ENCODE measurements at places on chromosomes 5 and 9.

DNA sequence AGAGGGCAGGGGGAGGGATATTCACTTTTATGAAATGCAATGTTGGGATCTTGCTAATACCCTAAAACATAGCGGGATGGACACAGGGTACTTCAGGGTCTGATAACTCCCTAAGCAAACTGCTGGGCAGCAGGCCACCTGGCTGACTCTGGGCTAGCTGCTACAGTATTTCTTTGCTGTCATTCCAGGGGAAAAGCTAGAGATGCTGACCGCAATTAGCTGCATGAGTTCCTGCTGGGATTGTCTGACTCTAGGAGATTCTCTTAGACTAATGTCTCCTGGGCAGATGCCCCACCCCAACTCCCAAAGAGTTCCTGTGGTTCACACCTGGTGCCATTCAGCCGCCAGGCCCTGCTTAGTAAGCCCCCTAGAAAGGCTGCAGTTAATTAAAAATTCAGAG is 69.9 kb downstream of the PSAT1 start:
- no peak for DNase-seq

DNA sequence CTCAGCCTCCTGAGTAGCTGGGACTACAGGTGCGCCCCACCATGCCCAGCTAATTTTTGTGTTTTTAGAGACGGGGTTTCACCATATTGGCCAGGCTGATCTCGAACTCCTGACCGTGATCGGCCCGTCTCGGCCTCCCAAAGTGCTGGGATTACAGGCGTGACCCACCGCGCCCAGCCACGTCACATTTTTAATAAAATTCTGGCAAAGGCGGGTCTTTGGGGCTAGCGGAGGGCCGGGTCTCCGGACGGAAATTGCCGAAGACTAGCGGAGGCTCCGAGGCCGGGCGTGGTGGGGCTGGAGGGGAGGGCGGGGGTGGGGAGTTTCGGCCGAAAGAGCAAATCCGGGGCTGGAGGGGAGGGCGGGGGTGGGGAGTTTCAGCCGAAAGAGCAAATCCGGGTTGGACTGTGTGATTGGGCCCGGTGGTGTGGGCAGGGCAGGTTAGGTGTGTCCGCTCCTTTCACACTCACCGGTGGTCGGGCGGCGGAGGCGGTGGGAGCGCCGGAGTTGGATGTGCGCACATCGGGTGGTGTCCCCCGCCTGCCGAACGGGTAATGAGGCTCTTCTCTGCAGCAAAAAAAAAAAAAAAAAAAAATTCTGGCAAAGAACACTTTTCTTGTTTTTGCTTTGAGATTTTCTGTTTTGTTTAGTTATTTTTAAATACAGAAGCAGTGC is 27.1 kb downstream of the RUFY1 start:
- DNase-seq = no peak

DNA sequence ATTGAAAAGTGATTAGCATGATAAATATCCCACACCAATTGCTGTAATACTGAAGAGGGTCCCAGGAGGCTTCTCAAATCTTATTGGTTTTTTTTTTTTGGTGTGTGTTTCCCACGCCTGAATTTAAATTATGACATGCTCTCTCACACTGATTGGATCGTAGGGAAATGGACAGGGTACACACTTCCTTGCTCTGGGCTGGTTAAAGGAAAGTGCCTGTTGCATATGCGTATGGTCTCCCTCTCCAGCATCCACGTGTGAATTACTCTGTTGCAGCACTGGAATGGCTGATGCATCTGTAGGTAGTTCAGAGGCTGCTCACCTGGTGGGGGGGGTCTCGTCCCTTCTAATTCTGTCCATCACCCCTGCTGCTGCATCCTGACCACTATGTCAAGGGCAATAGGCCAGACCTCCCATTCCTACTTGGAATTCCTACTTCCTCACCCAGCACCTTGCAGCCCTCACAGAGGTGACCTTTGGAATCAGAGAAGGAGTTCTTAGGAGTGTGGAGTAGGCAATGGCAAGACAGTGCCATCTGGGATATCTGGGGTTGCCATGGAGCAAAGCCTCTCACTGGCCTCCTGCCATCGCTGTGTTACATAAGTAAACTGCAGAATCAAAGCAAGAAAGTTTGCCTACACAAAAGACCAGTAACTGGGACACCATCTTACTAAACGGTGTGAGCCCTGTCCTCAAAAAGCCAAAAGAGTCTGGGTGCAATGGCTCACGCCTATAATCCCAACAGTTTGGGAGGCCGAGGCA is 71.4 kb upstream of the FBXW11 start:
- no peak for DNase-seq

GRCh38 chr5:173730632-173731298 is 114.3 kb upstream of the BOD1 start:
- no peak for DNase-seq

DNA sequence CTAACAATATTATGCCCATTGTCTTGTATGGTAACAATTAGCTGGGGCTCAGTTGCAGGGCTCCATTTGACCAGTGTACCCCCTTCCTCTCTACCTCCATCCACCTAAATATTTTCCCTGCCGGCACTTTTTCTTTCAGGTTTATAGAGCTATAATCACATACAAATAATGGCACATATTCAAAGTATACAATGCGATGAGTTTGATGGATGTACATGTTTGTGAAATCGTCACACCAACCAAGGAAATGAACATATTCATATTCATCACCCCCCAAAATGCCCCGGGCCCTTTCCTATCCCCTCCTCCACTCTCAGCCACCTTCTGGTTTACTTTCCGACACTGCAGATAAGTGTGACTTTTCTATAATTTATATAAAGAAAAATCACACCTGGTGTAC is 351.5 kb downstream of the GADD45G start:
- DNase-seq = no peak

GRCh38 chr5:21140987-21141386 is 1153.0 kb upstream of the CDH18 start:
- no peak for DNase-seq

- no peak for DNase-seq
These were observed 211.3 kb downstream of the DCP2 start for GRCh38 chr5:113187906-113188305.

DNA sequence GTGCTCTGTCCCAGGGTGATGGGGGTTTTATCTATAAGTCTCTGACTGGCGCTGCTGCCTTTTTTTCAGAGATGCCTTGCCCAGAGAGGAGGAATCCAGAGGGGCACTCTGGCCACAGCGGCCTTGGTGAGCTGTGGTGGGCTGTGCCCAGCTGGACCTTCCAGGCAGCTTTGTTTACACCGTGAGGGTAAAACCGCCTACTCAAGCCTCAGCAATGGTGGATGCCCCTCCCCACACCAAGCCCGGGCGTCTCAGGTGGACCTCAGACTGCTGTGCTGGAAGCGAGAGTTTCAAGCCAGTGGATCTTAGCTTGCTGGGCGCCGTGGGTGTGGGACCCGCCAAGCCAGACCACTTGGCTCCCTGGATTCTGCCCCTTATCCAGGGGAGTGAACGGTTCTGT is 41.3 kb upstream of the C9orf72 start:
- no peak for DNase-seq

DNA sequence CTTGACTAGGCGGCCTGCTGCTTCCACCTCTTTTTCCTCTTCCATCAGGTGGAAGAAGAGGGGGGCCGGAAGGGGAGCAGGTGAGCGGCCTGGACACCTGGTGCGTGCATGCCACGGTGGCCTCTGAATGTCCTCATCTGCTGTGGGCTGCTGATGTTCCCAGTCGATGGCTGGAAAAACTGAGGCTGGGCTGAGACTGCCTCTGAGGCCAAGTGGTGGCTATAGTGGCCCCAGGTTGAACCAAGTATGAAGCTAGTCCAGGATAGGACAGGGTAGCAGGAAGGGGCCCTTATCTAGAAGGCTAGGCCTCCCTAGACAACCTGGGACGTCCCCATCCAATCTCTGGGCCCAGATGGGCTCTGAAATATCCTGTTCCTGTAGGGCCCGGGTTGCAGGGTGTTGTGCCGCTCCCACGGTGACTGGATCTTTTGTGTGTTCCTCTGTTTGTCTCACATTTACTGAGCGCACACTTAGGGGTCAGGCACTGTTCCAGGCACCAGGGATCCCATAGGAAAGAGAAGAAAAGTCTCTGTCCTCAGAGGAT is 753 bp upstream of the NR5A1 start:
- no peak for DNase-seq

GRCh38 chr5:157859227-157859575 is 256 bp upstream of the CLINT1 start:
- DNase-seq = no peak

DNA sequence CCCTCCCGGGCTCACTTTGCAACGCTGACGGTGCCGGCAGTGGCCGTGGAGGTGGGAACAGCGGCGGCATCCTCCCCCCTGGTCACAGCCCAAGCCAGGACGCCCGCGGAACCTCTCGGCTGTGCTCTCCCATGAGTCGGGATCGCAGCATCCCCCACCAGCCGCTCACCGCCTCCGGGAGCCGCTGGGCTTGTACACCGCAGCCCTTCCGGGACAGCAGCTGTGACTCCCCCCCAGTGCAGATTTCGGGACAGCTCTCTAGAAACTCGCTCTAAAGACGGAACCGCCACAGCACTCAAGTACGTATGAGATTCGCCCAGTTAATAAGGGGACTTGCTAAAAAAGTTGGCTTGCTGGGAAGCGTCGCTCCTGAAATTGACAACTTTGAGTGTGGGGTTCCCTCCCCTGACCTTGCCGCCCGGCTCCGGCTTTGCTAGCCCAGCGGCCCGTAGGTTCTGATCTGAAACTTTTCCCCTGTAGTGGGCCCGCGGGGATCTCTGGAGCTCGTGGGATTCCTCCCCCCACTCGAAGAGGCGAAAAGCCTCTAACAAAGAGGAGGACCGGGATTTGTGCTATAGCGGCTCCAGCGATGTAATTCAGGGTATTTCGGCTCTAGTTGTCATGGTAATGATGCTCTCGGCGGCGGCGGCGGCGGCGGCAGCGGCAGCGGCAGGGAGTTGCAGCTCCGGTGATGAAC is 572 bp downstream of the NR4A3 start:
- no peak for DNase-seq

GRCh38 chr5:132687995-132688394 is 14.2 kb downstream of the IL4 start:
- DNase-seq = no peak

GRCh38 chr5:166625210-166625865 is 1666.1 kb upstream of the WWC1 start:
- DNase-seq = no peak

GRCh38 chr9:109317979-109318741 is 2.7 kb downstream of the EPB41L4B start:
- no peak for DNase-seq

DNA sequence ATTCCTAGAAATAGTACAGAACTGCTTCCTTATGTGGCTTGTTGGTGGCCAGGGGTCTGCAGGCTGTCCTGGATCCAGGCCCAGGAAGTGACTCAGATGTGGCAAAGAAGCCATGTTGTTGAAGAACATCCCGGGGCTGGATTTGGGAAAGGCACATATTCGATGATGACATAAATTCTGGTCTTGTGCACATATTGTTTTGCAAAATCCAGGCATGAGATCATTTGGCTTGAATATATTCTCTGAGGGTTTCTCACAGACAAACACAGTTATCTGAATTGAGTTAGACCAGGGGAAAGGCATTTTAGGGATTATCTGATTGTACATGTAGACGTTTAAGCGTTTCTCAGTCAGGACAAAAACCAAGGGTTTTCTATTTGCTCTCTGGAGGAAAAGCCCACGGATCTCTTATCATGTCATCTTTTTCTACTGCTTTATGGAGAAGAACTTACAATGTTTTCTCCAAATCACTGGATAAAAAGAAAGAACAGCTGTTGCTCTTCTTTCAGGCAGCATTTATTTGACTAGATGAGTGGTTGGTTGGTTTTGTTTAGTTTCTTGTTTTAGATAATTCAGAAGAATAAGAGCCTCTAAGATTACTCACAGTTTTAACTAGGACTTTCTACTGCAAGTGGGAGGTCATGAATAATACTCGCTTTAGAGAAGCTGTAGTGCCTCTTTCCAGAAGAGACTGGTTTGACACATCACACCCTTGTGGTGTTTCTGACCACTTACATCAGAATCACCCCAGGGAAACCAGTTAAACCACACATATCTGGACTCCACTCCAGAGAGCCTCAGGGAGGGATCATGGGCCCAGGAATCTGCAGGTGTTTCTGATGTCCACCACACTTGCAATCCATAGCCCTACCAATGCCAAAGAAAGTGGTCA is 29.5 kb upstream of the LHFPL2 start:
- no peak for DNase-seq

- no peak for DNase-seq
These were observed 14.6 kb upstream of the BNC2 start for GRCh38 chr9:16884952-16885513.

- no peak for DNase-seq
These were observed 409.2 kb downstream of the BNC2 start for GRCh38 chr9:16461137-16461840.

- no peak for DNase-seq
These were observed 123.0 kb upstream of the GNA14 start for GRCh38 chr9:77771171-77771570.

- DNase-seq = no peak
These were observed 84.6 kb downstream of the PAPPA start for GRCh38 chr9:116238225-116238624.

DNA sequence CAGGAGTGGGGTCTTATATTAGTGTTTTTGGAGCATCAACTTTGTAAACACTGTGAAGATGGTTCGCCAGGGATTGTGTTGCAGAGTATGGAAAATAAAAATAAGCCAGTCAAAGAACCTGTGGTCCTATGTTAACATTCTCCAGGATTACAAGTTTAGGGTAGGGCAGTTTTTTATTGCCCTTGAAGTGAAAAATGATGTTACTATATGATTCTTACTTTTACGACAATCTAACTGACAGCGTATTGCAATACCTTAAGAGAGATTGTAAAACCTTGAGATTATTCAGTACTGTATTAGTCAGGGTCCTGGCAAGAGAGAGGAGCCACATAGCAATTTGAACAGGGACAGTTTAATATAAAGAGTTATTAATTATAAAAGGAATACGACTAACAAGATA is 144.7 kb upstream of the ZNF608 start:
- no peak for DNase-seq

DNA sequence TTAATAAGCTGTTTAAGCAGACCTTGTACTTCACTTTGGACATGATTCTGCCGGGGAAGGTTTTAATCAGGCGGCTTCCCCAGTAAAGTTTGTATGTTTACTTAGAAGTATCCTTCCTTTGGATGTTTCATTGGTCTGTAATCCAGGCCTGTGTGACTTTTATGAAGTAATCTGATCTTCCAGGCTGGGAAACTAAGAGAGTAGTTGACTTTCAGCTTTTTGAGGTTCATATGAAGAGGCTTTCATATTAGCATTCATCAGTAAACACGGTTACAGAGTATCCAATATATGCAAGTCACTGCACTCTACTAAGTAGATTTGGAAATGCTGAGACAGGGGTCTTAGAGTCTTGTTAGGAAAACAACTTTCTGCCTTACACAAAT is 1.1 kb downstream of the DNAJC21 start:
- no peak for DNase-seq
